Caki2 (cell line): ENCODE measurements at places on chromosomes 12 and 14. TPM values are rescaled to one million over a fixed set of nuclear protein-coding genes. Genes with fewer than 3 reads are reported as not detected.
A peak's percentile ranks its signal among the peaks of the same experiment; 100 is the strongest.

Gene KRT6A
- not detected in 2 replicates for total RNA-seq

GRCh38 chr14:53663709-53664108 lies 292.9 kb downstream of the BMP4 start:
- peak; percentile 7 for DNase-seq

DNA sequence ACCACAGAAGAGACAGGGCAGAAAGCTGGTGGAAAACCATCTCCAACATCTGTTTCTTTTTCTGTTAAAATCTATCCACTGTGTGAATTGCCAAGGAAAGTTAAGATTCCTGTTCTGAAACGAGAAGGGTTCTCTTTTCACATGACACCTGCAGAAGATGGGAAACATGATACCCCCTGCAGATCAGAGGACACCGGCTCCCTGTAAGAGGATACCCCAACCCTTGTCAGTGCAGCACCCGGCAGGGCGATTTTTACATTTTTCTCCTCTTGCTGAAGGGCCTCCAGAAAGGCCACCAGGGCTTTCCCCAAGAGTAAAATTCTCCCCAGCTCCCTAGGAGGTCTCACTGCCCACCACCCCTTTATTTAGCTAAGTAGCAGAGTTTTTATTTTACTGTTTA lies 48.2 kb downstream of the DPF3 start:
- DNase-seq, result no peak

DNA sequence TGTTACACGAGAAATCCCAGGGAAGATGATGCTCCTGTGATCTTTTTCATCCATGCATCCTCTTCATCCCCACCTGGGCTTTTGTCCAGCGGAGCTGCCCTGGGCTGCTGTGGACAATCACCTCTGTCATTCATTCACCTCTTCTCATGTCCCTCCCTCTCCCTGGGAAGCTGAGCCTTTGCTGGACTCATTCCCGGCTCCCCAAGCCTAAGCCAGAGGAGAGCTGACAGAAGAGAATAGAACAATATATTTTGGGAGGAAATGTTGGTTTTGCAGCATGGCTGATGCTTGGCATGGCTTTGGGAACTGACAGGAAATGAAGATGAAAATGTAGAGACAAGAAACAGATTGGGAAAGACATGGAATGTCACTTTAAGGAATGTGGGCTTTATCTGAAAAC lies 177.4 kb downstream of the DICER1 start:
- no peak for DNase-seq

DNA sequence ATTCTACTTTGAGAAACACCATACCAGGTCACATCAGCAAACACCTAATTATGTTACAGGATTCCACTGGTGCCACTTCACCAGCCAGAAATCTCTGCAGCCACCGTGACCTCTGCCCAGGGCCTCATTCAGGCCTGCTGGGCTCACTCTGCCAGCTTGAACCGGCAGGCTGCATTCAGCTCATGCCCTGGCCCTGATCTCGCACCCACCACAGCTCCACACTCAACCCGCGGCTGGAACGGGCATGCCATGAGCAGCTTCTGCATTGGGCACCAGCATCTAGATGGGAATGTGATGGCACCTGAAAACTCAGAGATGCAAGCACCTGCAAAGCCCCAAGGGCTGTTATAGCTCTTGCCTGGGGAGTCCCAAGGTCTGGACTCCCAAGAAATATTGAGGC lies 168.7 kb downstream of the DPY19L2 start:
- no peak for DNase-seq

- no peak for DNase-seq
Observed at GRCh38 chr12:39401459-39401858, 41.5 kb downstream of the KIF21A start.

Gene MUCL1
- not detected in 2 replicates for total RNA-seq

Gene GPR137C
- not detected in 2 replicates for total RNA-seq

Gene GCN1
- 44.3 and 51.5 TPM in 2 replicates for total RNA-seq

DNA sequence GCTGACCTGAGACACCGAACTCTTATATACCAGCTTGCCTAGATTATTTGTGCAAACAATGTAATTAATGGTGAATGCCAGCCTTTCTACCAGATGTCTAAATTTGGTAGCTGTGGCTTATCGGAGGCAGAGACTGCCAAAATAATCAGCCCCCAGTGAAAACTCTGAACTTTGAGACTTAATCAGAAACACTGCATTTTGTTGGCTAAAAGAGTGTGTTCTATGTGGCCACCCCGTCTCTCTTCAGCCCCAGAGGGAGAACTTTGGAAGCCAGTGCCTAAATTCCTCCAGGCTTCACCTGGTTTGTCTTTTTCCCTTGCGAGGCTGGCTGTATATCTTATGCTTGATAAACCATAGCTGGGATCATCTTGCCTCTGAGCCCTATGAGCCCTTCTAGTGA lies 90.1 kb downstream of the LMNTD1 start:
- DNase-seq, result no peak

- no peak for DNase-seq
Observed at GRCh38 chr12:56474389-56474788, 6.0 kb downstream of the SPRYD4 start.

Gene PLEKHA5
- total RNA-seq, result 12.6 and 15.7 TPM in 2 replicates

GRCh38 chr12:52162981-52163380 lies 28.8 kb downstream of the KRT80 start:
- no peak for DNase-seq

DNA sequence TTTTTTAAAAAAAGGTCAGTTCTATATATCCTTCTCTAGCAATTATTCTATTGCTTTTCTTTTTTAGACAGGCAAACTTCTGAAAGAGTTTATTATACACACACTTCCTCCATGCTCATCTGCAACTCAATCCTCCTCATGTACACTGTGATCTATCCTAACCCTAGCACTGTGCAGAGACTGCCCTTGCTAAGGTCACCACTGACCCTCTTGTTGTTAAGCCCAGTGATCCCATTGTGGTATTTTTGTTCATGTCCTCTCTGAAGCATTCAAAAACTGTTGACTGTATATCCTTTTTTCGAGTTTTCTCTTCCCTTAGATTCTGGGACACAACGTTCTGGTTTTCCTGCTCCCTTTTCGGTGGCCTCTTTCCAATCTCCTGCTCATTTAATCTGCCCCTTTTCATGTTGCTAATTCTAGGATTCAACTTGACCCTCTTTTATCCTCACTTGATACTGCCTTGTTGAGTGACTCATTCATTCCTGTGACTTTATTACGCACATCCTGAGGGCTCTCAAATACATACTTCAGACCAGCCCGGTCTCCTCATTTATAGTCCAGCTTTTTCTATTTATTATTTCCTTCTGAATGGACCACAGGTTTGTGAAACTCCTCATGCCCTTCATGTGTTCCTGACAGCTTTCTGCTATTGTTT lies 53.9 kb upstream of the PTPRB start:
- no peak for DNase-seq

GRCh38 chr12:131390412-131391334 lies 320.2 kb upstream of the SFSWAP start:
- peak; percentile 45 for DNase-seq

Gene TTC5
- 17.6 and 20.4 TPM in 2 replicates for total RNA-seq

DNA sequence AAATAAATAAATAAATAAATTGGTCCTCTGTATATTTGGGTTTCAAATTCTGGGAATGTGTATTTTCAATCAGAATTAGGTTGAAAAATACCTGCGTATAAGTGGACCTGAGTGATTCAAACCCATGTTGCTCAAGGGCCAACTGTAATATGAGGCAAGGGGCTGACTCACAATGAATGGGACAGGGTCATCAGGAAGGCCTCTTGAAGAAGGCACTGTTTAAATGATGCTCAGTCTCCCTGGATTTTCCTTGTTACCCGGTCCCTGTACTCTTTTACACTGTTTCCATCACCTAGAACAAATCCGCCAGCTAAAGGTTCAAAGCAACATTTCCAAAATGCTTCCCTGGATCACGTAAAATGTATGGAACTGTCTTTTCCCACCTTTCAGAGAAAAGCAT lies 3.8 kb downstream of the PSMB5 start:
- DNase-seq, result no peak

Gene FERMT2
- 46.0 and 65.1 TPM in 2 replicates for total RNA-seq

DNA sequence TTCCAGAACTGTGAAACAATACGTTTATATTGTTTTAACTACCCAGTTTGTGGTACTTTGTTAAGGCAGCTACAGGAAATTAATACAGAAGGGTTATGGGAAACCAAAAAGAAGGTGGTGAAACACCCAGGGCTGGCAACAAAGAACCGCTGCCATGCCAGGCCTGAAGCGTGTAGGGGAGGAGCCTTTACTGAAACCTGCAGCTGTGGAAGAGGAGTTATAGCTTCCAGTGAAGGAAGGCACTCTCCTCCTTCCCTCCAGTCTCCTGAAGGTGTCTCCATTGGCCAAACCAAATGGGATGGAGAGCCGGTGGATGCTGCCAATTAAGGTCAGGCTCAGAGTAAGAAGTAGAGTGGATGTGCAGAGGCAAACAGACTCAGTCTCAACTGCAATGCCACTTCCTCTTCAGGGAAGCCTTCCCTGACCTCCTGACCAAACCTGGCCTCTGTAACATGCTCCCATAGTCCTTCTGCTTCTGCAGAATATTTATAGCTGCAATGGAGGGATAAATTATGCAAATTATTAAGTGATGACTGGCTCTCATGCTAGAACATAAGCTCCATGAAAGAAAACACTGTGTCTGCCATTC lies 168.3 kb downstream of the DAD1 start:
- DNase-seq, result no peak

GRCh38 chr12:54631551-54631950 lies 3.1 kb downstream of the LACRT start:
- no peak for DNase-seq

DNA sequence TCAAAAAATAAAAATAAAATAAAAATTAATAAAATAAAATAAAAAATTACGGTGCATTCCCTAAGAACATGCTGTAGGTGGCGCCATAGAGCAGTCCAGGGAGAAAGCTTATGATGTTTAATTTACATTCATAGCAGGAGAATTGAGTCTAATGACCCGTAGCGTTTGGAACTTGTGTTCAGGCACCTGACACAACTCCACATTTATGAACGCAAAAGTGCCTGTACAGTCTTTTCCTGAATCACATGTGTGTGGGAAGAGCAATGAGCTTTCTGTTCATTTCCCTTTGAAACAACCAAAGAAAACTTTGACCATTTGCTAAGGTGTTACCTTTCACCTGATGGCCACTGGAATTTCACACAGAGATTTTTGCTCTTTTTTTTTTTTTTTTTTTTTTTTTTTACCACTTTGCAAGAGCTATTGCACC lies 60.6 kb upstream of the KCNA1 start:
- DNase-seq, result peak; percentile 66

Gene SAMD15
- 0.95 and 3.2 TPM in 2 replicates for total RNA-seq

Gene NPFF
- not detected in 2 replicates for total RNA-seq

Gene LRRC43
- total RNA-seq, result not detected in 2 replicates

GRCh38 chr12:1972856-1973317 lies 31.4 kb downstream of the DCP1B start:
- no peak for DNase-seq

Gene ACACB
- total RNA-seq, result 1.6 and 6.8 TPM in 2 replicates

GRCh38 chr12:3551976-3552725 lies 61.1 kb downstream of the PRMT8 start:
- no peak for DNase-seq

GRCh38 chr12:19161216-19161615 lies 31.7 kb downstream of the PLEKHA5 start:
- peak; percentile 70 for DNase-seq

- DNase-seq, result no peak
Observed at GRCh38 chr14:34229140-34229539, 232.9 kb downstream of the SPTSSA start.

Gene GLS2
- total RNA-seq, result not detected in 2 replicates

Gene PLD4
- total RNA-seq, result not detected in 2 replicates
